Substantia nigra (tissue), 51 donors: ENCODE measurements at places on chromosomes 16 and 17.

DNA sequence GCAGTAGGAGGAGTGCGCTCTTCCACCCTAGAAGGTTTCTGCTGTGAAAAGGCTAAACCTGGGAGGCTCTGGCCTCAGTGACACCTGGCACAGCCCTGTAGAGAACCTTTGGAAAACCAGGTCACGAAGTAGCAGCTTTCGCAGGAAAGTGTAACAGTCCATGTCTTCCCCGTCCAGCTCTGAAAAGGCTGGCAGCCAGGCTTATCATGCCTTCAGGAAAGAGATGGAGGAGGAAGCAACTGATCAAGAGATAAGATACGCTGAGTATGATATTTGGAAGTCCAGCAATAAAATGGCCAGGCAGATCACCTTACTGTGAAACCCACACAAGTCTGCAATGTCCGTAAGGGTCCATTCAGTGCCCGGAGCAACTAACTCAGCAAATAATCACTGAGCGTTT is 22.3 kb downstream of the TUBD1 start:
- DNase-seq: no peak

- DNase-seq: no peak
Observed at GRCh38 chr16:19127205-19127604, 13.4 kb downstream of the ITPRIPL2 start.

GRCh38 chr16:83721676-83722075 is 86.1 kb upstream of the HSBP1 start:
- DNase-seq: no peak

- DNase-seq: no peak
Observed at GRCh38 chr16:57903656-57904055, 67.3 kb downstream of the CNGB1 start.

DNA sequence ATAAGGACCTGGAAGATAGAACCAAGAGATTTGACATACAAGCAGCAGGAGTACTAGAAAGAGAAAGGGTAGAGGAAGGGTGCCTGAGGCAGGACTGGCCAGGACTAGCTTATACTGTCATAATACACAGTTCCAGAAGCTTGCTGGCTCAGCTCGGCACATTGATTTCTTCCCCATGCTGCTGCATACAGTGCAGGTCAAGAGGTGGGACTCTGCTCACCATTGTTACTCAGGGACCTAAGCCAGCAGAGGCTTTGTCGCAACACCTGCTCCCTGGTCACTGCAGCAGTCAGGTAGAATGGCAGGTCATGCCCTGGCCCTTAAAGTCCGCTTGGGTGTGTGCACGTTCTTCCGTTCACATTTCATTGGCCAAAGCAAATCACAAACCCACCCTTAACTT is 32.8 kb downstream of the LDHD start:
- no peak for DNase-seq

DNA sequence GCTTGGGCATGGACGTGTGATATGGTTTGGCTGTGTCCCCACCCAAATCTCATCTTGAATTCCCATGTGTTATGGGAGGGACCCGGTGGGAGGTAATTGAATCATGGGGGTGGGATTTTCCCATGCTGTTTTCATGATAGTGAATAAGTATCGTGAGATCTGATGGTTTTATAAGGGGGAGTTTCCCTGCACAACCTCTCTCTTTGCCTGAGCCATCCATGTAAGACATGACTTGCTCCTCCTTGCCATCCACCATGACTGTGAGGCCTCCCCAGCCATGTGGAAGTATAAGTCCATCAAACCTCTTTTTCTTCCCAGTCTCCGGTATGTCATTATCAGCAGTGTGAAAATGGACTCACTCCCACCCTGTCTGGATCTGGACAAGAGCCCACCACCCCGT is 393.4 kb downstream of the SEC14L1 start:
- DNase-seq: no peak

DNA sequence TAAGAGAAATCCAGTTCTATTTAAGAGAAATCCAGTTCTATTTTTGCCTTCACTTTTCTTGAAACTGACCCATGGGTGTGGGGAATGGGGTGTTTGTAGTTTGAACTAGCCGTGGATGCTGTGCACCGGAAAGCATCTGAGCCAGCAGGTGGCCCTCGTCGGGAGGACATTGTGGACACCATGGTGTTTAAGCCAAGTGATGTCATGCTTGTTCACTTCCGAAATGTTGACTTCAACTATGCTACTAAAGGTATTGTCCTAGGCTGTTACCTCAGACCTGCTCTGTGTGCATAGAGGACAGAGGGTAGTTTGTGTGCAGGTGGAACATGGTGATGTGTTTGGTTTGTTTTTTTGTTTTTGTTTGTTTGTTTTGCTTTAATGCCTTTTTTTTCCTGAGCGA is 3.3 kb downstream of the ATXN2L start:
- DNase-seq: no peak

- no peak for DNase-seq
Observed at GRCh38 chr17:66425756-66426396, 123.5 kb downstream of the PRKCA start.
